M059J (cell line): ENCODE measurements at places on chromosomes 5 and 9. TPM values are rescaled to one million over a fixed set of nuclear protein-coding genes. Genes with fewer than 3 reads are reported as not detected.

Gene HAVCR1
- total RNA-seq = not detected in 2 replicates

Gene CCL27
- total RNA-seq = not detected in 2 replicates

GRCh38 chr9:3035579-3036332 is 191.9 kb upstream of the PUM3 start:
- DNase-seq = no peak

DNA sequence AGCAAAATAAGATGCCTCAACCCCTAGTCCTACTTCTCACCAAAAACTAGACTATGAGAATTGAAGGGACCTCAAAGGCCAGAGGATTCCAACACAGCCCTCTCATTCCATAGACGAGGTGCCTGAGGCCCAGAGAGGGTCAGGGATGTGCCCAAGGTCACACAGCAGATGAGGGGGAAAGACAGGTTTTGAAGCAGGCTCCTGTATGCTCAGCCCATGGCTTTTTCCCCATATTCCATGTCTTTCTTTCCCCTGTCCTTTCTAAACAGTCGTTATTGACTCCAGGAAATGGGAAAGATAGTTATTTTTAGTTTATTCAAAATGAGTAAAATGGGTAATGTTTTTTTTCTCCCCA is 61.2 kb upstream of the COL15A1 start:
- DNase-seq = no peak

GRCh38 chr5:125457617-125458016 is 711.2 kb upstream of the ZNF608 start:
- DNase-seq = no peak

DNA sequence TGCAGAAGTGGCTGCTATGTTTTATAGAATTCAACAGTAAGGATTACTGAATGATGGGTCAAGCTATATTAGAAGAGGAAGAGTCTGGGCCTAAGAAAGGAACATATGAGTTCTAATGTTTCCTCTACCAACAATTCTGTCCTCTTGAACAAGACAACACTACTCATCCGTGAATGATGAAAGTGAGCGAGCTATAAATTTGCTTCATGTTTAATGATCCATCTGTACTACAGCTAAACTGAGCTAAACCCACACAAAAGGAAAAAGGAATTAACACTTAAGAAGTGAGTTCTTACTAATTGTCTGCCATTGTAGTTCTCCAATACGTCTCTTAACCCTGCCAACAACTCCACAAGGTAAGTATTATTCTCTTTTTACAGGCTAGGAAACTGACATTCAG is 204.4 kb downstream of the GLIS3 start:
- no peak for DNase-seq

DNA sequence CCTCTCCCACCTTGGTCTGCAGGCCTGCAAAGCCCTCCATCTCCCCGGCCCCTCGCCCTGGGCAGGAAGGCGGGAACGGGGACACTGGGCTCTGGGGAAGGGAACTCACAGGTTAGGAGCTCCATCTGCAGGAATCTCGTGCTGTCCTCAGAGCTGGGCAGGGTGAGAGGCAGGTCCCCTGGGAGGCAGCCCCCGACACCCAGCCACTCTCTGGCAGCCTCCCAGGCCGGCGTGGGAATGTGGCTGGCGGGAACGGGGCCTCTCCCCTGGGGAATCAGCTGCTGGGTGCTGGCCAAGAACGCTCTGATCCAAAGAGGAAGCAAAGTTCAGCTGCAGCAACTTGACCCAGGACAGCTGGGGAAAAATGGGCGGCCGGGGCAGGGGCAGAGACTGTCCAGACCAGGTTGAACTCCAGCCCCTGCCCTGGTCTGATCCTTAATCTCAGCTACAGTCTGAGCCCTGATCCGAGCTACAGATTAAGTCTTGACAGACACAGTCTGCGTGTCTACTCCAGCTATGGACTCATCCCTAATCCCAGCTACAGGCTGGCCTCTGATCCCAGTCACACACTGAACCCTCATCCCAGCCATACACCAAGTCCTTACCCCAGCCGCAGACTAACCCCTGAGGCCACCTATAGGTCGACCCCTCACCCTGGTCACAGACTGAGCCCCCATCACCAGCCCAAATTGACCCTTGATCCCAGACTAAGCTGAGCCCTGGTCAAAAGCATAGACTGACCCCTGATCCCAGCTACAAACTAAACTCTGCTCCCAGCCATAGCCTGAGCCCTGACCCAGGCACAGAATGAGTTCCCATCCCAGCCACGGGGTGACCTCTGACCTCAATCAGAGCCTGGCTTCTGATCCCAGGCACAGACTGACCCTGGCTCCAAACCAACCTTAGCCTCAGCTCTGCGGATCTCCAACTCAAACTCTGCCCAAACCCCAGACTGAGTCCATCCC is 37.3 kb upstream of the EGFL7 start:
- DNase-seq = peak; percentile 54

- no peak for DNase-seq
These were observed 15.5 kb downstream of the OTULINL start for GRCh38 chr5:14597080-14597479.

GRCh38 chr5:75040973-75041372 is 11.4 kb downstream of the GCNT4 start:
- no peak for DNase-seq
